ENCODE measurements at places on chromosomes 1 and 21.

DNA sequence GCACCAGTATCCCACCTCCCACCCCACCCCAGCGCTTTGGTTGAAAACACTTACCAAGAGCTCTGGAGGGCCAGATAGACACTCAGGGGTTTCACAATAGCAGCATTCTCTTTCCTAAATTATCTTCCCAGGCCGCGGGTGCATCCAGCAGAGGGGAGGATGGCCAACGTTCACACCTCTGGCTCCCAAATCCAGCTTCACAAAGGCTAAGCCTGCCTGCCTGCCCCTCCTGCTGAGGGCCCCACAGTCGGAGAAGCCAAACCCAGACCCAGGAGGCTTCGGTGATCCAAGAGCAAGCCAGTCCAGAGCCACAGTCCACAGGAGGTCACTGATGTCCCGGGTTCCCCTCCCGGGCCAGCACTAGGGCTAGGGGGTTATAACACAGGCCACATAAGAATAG, 231.9 kb downstream of the TRABD2B start:
- DNase-seq, result no peak

DNA sequence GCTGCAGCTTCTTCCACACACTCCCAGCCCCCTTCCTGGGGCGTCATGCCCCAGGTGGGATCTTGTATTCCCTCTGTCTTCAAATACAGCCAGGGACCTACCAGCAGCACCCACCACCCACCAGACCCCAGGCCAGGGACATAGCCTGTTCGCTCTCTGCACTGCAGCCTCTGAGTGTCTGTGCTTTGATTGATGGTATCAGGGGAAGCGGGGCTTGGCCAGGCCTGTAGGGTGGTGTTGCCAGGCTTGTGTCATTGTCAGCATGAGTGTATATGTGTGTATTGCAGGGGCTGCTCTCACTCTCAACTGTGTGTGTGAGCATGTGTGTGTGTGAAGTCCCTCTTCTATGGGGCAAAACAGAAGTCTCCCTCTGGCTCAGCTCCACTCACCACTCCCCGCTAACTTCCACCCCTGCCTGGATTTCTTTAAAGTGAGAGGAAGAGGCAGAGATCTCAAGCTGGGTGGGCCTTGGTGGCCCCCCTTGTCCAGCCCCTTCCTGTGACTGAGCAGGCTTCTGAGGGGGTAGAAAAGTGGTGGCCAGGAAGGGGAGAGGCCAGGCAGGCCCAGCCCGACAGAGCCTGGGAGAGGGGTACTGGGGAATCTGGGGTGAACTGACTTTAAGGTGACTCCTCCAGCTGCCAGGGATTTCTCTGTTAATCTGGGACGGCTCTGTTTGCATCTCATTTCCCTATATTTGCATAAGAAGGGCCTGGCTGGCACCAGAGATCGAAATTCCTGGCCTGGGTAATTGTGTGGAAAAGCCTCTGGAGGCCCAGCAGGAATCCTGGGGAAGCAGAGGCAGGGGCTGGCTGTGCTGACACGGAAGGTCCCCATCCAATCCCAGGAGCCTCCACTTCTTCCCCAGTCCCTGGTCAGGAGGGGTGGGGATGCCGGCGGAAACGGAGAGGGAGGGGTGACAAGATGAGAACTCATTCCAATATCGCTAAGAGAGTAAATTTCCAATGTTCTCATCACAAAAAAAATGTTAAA, 18.6 kb upstream of the ADGRB2 start:
- no peak for DNase-seq

DNA sequence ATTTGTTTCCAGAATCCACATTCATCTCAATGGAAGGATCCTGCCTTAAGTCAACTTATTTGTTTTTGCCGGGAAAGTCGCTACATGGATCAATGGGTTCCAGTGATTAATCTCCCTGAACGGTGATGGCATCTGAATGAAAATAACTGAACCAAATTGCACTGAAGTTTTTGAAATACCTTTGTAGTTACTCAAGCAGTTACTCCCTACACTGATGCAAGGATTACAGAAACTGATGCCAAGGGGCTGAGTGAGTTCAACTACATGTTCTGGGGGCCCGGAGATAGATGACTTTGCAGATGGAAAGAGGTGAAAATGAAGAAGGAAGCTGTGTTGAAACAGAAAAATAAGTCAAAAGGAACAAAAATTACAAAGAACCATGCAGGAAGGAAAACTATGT, 2.6 kb downstream of the GADD45A start:
- DNase-seq, result peak; percentile 89

DNA sequence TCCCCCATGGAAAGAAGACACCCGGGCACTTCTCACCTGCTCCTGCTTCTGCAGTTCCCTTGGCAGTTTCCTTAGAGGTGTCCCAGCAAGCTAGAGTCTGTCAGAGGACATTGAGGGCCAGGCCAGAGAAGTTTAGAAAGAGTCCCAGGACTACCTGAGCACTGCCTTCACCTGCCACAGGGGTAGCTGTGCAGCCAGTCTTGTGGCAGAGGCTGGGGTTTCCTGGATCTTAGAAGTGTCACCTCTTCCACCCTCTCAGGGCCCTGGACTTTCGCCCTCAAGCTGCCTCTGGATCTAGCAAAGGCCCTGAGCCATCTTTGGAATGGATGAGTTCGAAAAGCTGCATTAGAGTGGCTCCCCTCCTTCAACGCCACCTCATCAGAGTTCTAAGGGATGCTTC, 34.9 kb upstream of the BTG2 start:
- no peak for DNase-seq

DNA sequence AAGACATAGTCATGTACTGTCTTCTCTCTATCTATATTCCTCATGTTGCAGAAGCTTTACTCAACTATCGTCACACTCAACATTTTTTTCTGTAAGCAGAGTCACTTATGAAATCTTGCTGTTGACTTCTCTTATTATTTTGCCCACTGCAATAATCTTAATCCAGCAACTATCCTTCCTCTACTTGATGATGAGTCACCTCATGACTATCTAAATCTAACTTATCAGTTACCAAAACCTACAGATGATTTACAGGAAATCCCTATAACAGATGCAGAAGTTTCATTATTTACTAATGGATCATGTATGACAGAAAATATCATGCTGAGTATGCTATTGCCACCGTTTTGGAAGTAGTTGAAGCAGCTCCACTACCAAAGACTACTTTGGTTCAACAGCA, 378.9 kb downstream of the DUSP10 start:
- no peak for DNase-seq

- DNase-seq, result no peak
Measured at GRCh38 chr1:82589588-82589987, 788.9 kb downstream of the ADGRL2 start.

DNA sequence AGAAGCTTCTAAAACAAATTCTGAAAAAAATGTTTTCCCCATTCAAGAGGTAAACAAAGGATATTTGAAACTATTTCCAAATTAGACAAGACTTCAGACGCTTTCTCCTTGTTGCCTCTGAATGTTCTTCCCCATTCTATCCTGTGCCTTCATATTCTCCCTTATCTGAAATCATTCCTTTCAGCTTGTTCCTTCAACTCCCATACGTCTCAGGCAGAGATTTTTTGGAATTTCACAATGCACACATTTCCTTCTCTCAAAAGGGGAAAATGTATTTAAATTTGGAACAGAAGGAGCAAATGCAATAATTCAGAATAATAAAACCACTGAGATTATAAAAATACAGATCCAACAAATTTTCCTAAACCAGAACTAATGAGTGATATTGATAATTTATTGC, 198.7 kb upstream of the IVNS1ABP start:
- no peak for DNase-seq

- DNase-seq, result no peak
Measured at GRCh38 chr1:159406821-159407220, 25.2 kb upstream of the OR10J4 start.

DNA sequence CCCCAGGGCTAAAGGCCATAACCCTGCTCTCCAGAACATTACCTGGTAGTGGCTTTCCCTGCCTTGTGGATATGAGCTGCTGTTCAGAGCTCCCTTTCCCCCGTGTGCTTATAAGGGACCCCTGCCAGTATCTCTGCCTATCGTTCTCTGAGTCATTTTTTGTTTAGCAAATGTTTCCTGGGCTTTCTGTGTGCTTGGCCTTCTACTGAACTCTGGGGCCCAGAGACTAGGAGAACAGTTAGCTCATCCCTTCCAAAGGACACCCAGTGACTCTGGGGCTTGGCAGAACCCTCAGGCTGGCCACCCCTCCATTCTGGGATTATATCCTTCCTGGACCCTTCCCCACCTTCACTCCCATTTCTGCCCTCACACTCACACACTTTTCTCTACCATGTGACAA, 80.8 kb upstream of the POU3F1 start:
- DNase-seq, result no peak

DNA sequence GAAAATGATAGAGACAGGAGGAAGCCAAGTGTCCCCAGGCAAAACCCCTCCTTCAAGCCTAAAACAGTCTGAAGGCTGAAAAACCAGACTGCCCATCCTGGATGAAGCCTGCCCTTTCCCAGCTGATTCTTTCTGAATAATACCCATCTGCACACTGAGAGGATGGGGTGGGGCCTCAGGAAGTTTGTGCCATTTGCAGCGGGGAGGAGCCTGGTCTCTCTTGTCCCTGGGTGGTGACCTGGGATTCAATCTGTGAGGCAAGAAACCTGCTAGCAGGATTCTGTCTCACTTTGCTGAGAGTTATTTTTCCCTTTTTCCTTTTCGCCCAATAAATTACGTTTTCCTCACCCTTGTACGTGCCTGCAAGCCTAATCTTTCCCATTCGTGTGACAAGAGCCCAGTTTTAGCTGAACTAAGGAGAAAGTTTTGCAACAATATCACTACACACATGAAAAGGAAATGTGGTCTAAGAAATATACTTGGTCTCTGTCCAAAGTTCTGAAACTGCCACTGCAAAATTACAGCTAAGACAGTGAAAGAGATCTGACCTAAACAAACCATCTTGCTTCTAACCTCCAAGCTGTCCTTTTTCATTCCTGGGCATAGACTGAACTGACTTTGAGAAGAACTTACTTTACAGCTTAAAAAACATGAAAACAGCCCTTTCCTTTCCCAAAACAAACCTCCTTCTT, 105.0 kb downstream of the COP1 start:
- DNase-seq, result peak; percentile 60

GRCh38 chr1:211742889-211743529, 67.6 kb upstream of the NEK2 start:
- DNase-seq, result no peak

DNA sequence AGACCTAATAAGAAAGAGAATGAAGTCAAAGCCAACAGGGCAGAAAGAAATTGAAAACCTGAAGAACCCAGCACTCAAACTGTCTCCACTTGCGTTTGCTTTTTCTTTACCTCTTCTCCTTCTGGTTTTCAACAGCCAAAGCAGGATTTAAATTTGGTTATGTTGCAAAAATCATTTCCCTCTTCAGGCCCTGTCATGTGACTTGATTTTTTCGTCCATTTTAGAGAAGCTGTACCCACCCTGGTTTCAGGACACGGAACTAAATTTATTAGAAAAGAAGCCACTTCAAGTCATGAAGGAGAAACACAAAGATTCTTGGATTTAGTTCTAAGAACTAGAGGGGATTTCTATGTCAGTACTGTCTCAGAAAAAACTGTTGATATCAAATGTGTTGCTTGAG, 1.0 kb upstream of the SYNJ1 start:
- DNase-seq, result no peak

GRCh38 chr1:215022204-215022603, 60.3 kb upstream of the KCNK2 start:
- no peak for DNase-seq

DNA sequence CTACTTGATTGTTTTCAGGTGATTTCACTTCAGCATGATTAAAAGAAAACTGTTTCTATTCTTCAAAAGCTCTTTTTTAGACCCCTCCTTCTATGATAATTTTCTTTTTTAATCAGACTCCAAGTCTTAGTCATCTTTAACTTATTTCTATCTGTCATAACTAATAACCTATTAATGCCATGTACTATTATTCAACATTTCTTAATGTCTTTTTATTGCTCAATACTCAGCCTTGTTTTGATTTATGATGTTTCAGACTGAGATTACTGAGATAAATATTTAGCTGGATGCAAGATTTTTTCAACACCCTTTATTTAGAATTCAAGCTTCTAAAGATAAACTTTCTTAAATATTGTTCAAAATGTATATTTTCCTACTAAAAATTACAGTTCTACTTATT, 53.6 kb downstream of the ATP6V1G3 start:
- DNase-seq, result no peak

- DNase-seq, result no peak
Measured at GRCh38 chr1:202046748-202047708, 36.6 kb downstream of the ELF3 start.

DNA sequence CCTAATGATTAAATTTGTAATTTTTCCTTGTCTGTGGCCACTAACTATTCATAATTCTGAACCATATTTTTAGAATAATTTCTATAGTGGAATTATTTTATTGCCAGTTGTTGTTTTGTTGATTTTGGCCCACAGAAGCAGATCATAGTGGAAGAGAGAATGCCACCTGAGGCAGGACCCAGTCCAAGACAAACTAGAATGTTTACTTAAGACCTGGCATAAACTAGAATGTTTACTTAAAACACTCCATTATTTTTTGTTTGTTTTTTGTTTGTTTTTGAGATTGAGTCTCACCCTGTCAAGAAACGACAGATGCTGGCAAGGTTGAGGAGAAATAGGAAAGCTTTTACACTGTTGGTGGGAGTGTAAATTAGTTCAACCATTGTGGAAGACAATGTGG, 310.2 kb downstream of the MRPL39 start:
- no peak for DNase-seq

- DNase-seq, result no peak
Measured at GRCh38 chr1:65688215-65688566, 104.5 kb upstream of the PDE4B start.

GRCh38 chr1:39721664-39722063, 17.0 kb upstream of the PPIE start:
- DNase-seq, result no peak

GRCh38 chr1:220785166-220786056, 1.3 kb upstream of the MTARC1 start:
- DNase-seq, result no peak

GRCh38 chr1:47235241-47235681, 3.2 kb upstream of the TAL1 start:
- no peak for DNase-seq

DNA sequence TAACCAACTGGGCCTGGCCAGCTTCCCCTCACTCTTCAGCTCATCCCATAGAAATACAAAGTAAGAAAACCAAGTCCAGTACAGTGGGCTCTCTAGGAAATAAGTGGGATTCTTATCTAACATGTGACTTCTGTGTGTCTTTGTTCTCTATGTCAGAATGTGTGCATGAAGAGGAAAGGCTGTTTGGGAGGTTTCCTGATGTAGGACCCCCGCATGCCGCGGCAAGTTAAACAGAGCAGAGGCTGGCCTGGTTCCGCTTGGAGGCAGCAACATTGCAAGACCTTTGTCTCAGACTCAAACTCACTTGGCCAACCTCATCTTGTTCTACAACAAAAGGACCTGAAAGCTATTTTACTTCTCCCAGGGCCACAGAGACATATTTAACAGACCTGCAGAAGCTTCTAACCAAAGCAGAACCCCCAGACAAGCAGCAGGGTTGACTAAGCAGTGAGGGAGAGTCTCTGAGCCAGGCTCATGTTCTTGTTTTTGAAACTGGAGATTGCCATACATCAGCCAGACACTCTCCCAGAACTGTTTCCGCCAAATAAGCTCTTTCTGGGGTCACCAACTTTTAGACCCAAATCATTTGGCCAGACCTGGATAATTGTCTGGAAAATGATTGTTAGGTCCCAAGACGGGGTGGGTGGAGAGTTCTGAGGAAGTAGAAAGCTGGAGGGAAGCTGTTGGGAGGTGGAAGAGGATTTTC, 6.2 kb downstream of the MTARC2 start:
- no peak for DNase-seq

All from choroid plexus epithelial cell (primary cell).